ENCODE measurements at places on chromosomes 2 and 18.

DNA sequence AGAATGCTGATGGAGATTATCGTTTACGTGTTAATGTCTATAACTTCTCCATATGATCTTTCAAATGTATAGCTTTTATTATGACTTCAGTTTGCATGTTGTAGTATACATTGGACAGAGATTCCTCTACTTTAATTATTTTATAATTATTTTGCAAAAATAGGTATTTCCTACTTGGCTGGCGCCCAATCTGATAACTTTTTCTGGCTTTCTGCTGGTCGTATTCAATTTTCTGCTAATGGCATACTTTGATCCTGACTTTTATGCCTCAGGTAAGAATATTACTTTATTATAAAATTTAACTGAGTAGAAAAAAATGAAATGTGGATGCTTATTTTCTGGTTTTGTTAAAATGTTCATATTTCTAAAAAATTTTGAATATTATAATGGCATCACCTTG is 18.1 kb upstream of the ADGRF3 start:
- DNase-seq = no peak

GRCh38 chr2:12262681-12263436 is 453.9 kb upstream of the TRIB2 start:
- DNase-seq = no peak

DNA sequence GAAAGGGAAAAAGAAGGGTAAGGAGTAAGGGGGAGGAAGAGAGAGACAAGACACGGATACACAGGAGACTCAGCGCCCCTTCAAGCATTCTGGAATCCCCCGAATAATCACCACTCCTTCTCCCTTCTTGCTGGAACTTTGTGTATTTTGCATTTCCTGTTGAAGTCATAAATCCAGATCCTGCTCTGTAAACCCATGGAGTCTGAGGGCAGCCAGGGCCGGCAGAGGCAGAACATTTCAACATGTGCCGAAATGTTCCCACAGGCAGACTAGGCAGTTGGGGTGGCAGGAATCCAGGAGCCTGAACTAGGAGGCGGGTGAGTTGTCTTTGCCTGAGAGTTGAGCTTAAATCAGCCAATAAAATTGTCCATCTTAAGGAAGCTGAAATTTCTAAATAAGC is 193.1 kb downstream of the SH3RF3 start:
- DNase-seq = no peak

- DNase-seq = no peak
These were observed 9.1 kb downstream of the GLI2 start for GRCh38 chr2:120744817-120745216.

DNA sequence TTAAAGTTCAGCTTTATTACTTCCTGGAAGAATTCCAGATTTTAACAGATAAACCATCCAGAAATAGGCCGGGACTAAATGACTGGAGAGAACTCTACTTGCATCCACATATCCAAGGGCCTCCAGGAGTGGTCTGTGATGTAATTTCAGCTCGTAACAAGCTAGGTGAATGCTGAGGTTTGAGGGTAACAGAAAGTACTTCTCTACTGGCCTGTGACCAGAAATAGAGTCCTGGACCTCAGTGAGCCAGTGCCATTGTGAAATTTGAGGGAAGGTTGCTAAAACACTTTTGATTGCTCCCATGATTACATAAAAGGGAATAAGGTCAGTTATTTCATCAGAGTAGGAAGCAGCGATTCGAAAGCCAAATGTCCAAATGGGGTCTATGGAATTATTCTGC is 158.1 kb downstream of the DOCK10 start:
- no peak for DNase-seq

GRCh38 chr2:189020179-189020578 is 46.0 kb downstream of the COL3A1 start:
- no peak for DNase-seq

GRCh38 chr2:116250376-116250775 is 1564.1 kb upstream of the DDX18 start:
- DNase-seq = no peak

GRCh38 chr2:27446057-27446456 is 3.9 kb downstream of the KRTCAP3 start:
- no peak for DNase-seq

GRCh38 chr2:235639428-235639773 is 145.6 kb downstream of the AGAP1 start:
- DNase-seq = no peak

DNA sequence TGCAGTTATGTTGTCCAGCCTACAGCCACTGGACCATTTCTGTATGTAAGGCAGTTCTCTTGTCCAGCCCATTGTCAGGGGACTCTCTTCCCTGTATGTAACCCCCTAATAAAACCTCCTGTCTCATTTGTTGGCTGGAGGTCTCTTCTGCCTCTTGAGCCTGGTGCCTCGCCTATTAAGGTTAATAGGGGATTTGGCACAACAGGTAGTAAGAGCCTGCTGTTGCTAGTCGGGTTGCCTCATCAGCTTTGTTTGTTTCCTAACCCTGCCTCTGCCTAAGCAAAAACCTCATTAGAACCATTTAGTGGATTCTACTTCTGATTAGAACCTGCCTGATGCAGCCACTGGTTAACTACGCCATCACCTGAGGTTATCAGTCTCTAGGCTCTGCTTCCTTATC is 62.2 kb upstream of the STPG4 start:
- no peak for DNase-seq

DNA sequence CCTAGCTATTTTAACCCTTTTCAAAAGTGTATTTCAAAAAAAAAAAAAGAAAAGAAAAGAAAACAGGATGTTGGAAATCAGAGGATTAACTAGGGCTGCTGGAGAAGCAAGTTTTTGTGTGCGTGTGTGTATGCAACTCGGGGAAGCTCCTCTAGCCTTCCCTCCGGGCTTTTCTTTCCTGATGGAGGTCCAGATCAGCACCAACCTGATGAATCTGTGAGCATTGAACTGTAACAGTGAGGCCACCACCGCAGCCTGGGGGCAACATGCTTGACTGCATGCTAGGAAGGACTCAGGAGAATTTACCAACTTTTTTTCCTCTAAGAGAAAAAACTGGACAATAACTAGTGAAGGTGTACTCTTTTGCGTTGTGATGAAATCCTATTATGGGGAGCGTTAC is 2.3 kb downstream of the OBSL1 start:
- no peak for DNase-seq

DNA sequence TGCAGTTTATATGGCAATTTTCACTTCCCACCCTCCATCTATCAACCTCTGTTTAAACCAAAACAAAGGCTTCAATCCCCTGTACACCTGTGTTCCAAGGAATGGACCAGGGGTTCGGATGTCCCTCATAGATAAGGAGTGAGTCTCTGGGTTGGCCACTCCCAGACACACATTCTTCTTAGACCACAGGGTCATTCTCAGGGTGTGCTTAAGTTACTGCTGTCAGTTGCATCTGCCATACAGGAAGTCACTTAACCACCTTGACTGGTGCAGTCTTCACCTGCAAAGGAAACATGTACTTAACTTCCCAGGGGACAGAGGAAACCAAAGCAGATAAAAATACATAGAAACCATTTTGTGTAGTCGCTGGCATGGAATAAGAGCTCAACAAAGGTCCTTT is 151.0 kb upstream of the NDUFV2 start:
- no peak for DNase-seq

DNA sequence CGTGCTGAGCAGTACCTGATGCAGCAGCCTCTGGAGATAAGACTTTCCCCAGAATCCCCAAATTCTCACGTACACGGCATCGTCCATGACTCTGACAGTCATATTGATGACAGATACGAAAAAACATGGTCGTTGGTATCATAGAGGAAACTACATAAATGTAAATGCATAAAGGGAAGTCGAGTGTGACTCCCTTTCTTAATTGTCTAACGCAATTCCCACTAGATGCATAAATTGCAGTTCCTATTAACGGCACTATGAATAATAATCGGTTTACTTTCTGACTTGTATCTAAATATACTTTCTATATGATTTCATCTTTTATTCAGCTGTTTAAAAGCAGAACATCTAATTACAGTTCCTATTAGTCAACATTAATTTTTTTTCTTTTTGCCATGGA is 322.6 kb upstream of the REV1 start:
- no peak for DNase-seq

DNA sequence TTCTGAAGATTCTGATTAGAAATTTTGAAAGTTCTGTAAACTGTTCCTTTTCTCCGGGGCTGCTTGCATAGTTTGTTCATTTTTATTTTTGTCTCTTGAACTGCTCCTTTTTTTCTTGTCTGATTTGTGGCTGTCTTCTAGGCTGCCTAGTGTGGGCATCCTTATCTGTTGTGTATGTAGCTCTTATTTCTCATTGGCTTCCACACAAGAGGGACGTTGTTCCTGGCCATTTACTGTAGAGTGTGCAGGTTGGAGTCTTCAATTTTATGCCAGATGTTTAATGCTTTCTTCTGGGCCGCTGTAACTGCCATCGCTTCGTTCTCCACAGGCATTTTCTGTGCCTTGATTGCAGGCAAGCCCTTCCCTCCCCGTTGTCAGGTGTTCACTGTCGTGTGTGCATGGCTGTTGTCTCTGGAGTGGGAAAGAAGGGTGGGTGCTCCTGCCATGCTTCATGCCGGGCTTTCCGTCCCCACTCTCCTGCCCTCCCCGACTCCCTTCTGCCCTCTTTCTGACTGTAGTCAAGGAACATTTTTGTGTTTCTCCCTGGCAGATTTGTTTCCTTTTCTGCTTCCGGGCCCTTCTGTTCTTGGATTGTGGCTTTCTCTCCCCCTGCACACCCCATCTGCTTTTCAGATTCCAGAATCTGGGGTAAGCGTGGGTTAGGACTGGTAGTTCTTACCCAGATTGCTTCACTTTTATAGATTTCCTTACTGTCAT is 15.5 kb downstream of the CEP192 start:
- DNase-seq = no peak
